Activated CD4-positive, alpha-beta T cell treated with anti-CD3 and anti-CD28 coated beads for 48 hours (primary cell): ENCODE measurements at places on chromosomes 2 and 18.

DNA sequence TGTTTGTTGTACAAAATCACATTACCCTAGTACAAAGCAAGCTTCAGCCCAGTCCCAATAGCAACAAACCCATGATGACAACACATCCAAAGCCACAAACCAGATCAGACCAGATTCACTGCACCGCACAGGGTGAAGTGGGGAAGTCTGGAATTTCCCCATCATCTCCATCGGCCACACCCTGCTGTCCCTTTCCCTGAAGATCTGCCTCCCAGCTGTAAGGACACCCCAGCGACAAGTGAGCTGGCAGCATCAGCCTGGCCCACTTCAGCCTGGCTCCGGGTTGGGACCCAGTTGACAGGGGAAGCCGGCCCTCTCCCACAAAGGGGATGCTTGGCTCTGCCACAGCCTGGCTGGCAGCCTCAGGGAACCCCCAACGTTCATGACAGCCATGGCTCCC, 207.6 kb downstream of the MGAT5 start:
- DNase-seq = no peak

- no peak for DNase-seq
These were observed 2.1 kb downstream of the PRPF40A start for GRCh38 chr2:152715112-152715511.

- no peak for DNase-seq
These were observed 683.8 kb downstream of the IRS1 start for GRCh38 chr2:226115832-226116200.

GRCh38 chr2:118769707-118770400, 77.6 kb downstream of the EN1 start:
- DNase-seq = no peak

GRCh38 chr2:217907266-217907665, 95.5 kb downstream of the TNS1 start:
- no peak for DNase-seq

DNA sequence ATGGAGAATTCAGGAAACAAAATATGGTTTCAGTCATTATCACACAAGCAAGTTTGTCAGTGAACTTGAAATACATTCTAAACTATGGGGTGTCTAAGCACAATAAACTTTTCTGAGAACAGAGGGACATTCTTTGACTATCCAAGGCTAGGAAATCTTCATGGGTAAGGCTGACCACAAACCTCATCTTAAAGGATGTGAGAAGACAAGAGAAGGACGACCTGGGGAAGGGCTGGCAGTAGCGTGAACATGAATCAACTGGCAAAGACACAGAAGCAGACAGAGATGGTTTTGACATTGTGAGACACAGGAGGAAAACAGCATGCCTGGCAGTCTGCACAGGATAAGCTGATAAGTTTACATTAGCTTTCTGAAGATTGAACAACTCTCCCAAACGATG, 752.4 kb upstream of the SLC8A1 start:
- DNase-seq = no peak

- no peak for DNase-seq
These were observed 22.3 kb downstream of the INPP1 start for GRCh38 chr2:190365499-190366204.

DNA sequence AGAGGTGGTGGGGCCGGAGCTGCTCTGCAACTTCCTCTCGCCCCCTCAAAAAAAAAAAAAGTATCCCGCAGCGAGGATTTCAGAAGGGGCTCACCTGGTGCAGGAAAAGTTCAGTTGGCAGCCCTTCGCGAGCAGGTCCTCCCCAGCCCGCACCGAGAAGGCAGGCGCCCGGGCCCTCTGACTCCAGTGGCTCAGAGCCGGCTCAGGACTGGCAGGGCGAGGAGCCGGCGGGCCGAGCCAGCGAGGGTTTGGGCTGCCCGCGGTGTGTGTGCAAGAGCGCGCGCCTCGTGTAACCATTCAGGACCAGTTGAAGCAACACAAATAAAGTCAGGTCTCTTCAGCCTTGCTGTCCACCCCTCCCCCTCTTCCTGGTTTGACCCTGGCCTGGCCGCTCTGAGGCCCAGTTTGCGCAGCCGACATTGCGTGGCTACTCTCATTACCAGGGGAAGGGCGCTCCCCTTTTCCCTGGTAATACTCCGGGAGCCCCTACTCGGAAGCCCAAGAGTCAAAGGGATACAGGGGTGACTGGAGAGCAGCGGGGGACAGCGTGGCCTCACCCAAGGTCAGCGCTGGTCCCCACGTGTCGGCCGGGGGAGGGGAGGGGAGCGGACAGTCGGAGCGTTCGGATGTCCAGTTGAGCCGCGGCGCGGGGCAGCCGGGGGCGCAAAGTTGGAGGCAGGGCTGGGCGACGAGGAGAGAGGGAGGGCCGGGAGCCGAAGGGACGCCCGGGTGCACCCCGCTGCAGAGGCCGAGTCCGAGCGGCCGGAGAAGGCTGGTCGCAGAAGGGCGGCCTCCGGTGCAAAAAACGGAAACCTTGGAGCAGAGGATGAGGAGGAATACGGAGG, 12.3 kb downstream of the EN1 start:
- DNase-seq = no peak

- no peak for DNase-seq
These were observed 22.3 kb upstream of the DUSP2 start for GRCh38 chr2:96167407-96168013.

- DNase-seq = no peak
These were observed 82.0 kb upstream of the MEX3C start for GRCh38 chr18:51279367-51279984.

DNA sequence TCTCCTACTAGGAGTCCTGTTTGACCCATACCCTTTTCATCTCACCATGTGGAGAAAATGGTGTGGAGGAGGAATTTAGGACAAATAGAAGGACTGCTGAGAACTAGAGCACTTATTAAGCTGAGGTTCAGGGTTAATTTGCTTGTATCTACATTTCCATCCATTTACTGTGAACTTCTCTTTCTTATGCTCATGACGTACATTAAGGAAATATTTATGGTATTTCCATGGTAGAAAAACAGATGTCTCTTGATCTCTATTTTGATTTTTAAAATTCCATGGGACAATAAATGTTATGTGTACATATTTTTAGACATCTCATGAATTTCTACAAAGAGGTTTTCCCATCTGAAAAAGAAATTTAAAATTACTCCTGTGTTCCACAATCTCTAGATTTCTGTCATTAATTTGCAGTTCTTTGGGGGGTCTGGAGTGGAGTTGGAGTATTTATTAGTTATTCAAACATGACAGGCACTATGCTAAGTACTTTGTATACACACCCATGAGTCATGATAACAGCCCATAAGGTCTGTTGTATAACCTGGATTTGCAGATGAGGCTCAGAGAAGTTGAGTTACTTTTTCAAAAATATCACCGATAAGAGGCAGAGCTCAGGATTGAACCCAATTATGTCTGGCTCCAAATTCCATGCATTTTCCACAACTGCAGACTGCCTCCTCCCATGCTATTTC, 112.6 kb downstream of the COPS8 start:
- DNase-seq = no peak

DNA sequence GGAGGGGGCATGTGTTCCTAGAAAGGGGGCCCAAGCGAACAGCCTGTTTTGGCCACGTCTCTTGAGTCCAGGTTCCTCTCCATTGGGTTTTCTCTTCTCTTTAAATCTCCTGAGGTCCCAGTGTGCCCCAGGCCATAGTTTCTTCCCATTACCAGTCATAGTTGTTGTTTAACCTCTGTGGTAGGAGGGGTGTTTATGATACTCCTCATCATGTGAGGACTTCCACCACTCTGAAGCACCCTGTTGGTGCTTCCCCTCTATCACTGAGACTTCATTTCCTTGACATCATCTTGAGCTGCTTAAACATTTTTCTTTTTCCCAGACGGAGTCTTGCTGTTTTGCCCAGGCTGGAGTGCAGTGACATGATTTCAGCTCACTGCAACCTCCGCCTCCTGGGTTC, 45.9 kb downstream of the WIPF1 start:
- no peak for DNase-seq

DNA sequence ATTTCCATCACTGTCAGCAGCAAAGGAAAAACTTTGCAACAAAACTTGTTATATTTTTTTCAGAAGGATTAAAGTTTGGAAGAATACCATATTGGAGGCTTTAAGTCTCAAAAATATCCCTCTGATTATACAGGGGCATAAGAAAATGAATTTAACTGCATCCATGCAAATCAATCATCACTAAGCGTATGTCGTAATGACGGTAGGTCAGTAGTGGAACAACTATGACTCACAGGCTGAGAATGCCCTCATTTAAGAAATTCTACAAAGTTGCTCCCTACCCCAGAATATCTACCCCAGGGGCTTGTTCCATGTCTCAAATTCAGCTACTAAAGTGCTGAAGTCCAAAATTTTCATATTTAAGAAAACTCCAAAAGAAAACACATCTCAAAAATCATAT, 12.5 kb upstream of the NAB1 start:
- DNase-seq = no peak

- DNase-seq = no peak
These were observed 106.8 kb downstream of the HRH4 start for GRCh38 chr18:24567199-24567598.
